ENCODE measurements at places on chromosomes 5 and 9. TPM values are rescaled to one million over a fixed set of nuclear protein-coding genes. Genes with fewer than 3 reads are reported as not detected.

DNA sequence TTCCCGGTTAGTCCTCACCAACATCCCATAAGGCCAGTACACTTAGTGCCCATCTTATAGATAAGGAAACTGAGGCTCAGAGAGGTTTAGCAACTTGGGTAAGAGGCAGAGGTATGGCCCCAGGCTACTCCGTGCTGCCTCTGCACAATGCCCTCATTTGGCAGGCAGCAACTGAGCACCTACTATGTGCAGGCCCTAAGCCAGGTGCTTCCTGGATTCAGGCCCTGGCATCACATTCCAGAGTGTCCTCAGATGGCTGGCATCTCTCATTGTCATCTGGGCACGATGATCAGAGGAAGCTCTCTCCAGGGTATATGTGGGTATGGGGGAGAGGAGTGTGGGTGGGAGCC, 53.8 kb upstream of the PSD2 start:
- no peak for DNase-seq

ADAMTS12 gene
- 23.1 TPM for total RNA-seq

DNA sequence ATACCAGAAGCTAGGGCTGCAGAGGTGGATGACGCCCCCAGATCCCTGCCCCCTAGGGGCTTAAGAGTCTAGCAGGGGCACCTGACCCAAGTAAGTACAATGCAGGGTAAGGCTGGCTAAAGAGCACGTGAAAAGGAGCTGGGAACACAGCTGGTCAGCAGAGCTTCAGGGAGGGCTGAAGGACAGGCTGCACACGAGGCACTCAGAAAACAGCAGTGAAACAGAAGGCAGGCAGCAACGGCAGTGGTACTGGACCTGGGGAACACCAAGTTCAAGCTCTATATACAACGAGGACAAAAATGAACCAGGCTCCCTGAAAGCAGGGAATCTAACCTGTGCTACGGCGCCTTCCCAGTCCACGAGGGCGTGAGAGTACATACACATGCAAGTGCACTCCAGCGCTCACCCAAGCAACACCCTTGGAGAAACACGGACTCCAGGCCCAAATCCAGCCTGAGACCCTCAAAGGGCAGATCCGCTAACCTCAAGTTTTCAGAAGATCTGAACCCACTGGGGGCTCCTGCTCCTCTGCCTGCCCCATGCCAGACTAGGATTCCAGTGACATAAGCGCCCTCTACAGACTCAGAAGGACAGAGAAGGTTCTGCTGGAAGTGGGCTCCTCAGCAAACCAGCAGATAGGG, 57.4 kb downstream of the PSMB7 start:
- no peak for DNase-seq

RGMB gene
- total RNA-seq: 15.0 TPM

DNA sequence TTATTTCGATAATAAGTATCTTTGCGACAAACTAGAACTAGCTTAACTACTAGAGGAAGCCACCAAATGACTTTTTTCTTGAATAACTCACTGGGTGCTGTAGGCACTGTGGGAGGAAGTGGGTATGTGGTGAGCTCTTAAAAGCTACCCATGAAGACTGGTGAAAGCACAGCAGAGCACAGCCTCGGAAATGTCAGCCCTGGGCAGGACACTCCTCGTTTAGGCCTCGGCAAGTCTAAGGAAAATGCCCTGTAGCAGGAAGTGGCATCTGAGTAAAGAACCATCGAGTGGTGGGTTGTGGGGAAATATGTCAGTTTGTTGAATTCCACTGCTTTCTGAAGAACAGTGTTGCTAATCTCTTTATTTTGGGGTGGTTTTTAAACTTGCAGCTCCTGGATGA, 44.0 kb upstream of the NCS1 start:
- DNase-seq: no peak

- no peak for DNase-seq
Measured at GRCh38 chr5:107388141-107388861, 282.4 kb downstream of the EFNA5 start.

DNA sequence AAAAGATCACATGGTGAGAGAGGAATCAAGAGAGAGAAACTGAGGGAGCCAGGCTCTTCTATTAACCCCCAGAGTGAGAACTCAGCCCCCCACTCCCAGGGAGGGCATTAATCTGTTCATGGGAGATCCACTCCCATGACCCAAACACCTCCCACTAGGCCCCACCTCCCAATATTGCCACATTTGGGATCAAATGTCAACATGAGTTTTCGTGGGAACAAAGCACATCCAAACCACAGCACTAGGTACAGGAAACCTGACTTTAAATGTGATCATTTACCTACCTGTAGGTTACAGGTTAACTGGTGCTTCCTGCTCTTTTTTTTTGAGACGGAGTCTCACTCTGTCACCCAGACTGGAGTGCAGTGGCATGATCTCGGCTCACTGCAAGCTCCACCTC, 16.9 kb downstream of the NNT start:
- DNase-seq: no peak

DNA sequence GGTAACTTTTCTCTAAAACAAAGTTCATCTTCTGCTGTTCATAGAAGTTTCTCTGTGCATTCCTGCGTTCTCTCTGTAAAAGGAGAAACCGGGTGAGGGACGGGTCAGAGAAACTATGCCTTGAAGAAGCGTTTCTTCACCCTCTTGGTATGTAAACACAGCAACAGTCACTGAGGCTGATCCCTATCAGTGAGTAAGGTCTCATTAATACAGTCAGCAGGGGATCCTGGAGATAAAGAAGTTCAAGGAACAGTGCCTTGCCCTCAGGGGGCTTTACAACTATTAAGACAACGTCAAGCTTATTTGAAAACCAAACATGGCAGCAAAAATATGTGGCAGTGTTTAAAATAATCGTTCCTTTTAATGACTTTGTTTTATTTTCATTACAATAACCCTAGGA, 202.9 kb upstream of the IL12B start:
- no peak for DNase-seq

DNA sequence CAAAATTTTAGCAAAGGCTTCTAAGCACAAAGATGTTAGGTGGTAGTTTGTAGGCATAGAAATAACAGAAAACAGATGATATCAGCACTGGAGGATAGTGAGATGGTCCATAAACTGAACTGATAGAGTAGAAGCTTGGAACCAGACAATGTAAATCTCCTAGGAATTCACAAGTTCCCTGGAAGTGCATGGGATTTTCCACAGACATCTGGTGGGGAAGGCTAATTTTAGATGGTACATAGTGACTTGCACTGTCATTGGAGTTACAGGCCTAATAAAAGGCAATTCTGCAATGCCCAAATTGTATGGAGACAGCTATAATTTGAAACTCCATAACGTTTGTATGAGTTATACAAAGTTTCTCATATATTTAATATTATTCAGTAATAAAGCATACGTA, 653.0 kb upstream of the MEF2C start:
- no peak for DNase-seq
